ENCODE measurements at places on chromosomes 5 and 9. TPM values are rescaled to one million over a fixed set of nuclear protein-coding genes. Genes with fewer than 3 reads are reported as not detected.
A peak's percentile ranks its signal among the peaks of the same experiment; 100 is the strongest.

GRCh38 chr9:116662646-116663310, 24.3 kb upstream of the TRIM32 start:
- H3K4me3 ChIP-seq, result no peak overlapping the region
- H3K27me3 ChIP-seq, result no peaks in the 10 kb centered on the region
- H3K4me1 ChIP-seq, result peaks cover 6% of the 10 kb centered on the region
- no peaks in the 10 kb centered on the region for H3K36me3 ChIP-seq
- H3K27ac ChIP-seq, result peak overlapping the region; percentile 42

DNA sequence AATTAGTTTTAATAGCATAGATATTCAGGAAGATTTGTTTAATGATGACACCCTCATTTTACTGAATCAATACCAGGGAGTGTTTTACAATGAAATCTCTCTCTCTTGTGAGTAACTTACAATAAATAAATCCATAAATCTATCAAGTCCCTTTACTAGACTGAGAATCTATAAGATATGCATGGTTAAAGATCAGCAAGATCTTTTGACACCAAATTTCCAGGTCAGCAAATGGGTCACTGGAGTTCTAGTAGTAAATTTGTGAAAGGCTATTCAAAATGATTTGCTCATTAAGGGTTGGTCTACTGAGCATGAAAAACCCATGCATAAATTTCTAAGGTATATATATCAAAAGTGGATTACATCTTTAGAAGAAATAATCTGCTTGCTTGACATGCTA, 512.1 kb upstream of the ITGA1 start:
- no peak for DNase-seq
- no peak overlapping the region for H3K4me3 ChIP-seq
- H3K36me3 ChIP-seq, result no peaks in the 10 kb centered on the region
- H3K27ac ChIP-seq, result no peak overlapping the region
- no peaks in the 10 kb centered on the region for H3K27me3 ChIP-seq

DNA sequence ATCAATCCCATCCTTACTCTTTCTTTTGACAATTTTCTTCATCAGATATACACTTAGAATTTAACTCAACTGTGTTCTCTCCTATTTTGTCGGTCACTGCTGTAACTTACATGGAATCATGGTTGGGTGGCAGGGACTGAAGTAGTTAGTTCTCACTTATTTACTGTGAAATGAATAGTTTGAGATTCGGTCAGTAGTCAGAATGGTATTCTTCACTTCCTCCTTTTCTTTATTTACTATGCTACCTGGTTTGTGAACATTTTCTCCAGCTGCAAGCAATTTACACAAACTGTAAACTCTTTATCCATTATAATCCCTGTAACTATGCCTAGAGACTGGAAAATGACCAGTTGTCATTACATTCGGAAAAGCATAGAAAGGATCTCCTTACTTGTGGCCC, 41.5 kb upstream of the GDNF start:
- no peaks in the 10 kb centered on the region for H3K36me3 ChIP-seq
- H3K27ac ChIP-seq, result no peak overlapping the region
- no peaks in the 10 kb centered on the region for H3K27me3 ChIP-seq
- no peak overlapping the region for H3K4me3 ChIP-seq

The CATSPER3 gene
- not detected for total RNA-seq

All from heart left ventricle (tissue), 16 donors.